ENCODE measurements at places on chromosomes 12 and 14.

DNA sequence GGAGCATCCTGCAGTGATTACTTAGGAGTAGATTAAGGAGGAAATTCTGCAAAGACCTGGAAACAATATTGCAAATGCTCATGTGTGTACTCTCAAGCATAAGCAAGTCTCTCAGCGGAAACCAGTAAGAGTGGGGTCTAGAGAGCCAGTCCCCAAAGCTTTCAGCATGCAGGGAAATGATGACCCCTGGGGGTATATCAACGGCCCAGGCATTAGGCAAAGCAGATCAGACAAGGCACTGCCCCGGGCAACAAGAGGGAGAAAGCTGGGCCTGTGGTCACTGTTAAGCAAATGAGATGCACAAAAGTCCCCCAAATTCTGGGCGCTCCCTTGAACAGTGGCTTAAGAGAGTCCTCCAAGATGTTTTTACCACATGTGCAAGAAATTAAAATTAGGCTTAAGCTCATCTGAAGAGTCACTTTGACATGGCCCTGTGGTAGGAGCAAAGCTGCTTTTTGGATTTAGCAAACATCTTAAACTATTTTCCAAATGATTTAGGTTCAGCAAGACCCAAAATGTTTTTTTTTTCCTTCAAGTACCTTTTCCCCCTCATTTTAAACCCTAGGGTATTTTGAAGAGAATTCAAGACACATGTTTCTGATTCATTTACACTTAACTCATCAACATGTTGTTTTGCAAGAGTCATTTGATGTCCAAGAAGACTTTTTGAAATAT lies 457.1 kb upstream of the TBX3 start:
- DNase-seq, result no peak

GRCh38 chr14:97180304-97181200 lies 383.4 kb downstream of the VRK1 start:
- DNase-seq, result no peak

- DNase-seq, result no peak
Measured at GRCh38 chr12:69546693-69547438, 38.4 kb upstream of the CCT2 start.

- DNase-seq, result no peak
Measured at GRCh38 chr14:72699852-72700257, 194.0 kb downstream of the DPF3 start.

DNA sequence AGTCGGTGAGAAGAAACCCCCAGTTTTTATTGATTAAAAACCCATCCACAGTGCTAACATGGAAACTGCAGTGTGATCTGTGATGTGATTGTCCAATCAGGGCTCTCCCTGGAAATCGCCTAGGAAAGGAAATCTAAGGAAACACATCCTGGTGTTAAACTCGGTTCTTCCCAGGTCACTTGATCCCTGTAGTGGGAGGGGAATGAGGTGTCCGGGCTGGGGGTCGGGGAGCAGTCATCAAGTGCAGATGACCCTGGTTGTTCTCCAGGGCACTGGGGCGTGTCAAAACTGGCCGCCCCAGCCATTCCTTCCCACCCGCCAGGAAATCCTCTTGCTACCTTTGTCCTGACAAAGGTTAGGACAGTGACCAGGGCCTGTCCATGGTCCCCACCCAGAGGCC lies 20.8 kb downstream of the RAB35 start:
- DNase-seq, result no peak

DNA sequence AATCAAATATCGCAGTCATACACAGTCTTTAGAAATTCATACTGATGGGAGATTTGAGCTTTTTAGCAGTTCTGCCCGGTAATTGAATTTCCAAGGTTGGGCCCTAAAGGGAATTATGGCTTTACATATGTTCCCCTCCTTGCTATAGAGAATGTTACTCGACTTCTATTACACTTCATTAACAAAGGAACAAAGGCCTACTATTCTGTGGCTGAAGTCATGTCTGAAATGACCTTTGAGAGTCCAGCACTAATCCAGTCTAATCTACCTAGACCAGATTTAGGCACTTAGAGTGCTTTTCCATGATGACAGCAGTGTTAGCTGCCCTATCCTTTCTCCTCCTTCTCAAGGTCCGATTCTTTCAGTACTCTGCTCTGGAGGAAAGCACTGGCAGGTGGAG lies 305.3 kb downstream of the MED13L start:
- no peak for DNase-seq

DNA sequence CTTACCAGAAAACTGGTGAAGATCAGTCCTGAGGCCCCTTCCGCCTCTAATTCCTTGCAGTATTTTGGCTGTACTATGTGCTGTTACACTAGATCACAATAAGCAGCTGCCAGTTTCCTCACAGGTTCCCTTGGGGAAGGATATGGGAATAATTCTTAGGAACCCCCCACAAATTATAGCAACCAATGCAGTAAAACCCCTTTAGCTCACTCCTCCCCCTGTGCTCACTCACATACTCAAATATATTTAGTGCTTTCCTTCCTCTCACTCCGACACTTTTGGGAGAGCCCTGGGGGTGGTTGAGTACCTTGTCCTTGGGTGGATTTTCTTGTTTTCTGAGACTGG lies 162.7 kb downstream of the ETV6 start:
- no peak for DNase-seq

DNA sequence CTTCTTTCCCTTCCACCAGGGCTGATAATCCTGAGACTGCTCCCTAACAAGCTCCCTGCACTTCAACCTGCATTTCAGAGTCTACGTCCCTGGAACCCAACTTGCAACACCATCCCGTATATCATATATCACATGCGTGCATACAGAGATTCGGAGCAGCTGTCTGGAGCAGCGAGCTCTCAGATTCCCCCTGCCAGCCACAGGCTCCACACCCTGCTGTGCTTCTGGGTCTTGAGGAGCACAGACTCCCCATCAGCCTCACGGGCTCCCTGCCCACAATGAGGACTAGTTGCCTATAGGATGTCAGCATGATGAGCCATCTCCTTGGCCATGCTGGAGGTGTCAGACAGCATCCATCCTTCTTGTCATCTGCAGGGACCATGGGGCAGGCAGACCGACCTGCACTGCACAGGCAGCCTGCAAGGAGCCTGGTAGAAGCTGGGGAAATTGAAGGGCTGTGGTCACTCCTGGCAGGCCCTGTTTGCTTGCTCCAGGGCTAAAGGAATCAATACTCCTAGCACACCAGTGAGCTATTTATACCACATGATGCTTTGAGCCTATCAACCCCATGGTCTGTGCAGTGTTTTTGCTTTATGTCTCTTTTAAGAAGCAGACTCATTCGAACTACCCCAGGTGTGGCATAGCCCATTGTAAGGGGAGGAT lies 19.6 kb upstream of the HDAC7 start:
- no peak for DNase-seq

GRCh38 chr12:85394065-85394464 lies 114.0 kb downstream of the ALX1 start:
- no peak for DNase-seq

DNA sequence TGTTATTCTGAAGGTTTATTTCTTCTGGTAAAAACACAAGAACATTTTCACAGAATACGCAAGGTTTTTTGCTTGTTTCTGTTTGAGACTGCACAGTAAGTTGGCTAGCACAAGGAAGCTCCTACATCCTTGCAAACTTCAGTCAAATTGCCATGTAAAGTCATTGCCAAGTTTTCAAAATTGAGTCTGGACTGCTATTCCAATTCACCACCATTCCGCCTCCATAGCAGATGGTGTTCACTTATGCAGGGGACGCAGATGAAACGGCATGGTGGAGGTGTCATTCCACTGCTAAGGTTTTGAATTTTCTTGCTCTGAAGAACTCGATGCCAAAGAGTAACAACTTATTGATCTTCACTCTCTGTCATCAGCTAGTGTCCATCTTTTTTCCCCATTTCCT lies 303.9 kb upstream of the SYT1 start:
- DNase-seq, result no peak

GRCh38 chr14:104245075-104245474 lies 106.7 kb downstream of the KIF26A start:
- DNase-seq, result no peak

DNA sequence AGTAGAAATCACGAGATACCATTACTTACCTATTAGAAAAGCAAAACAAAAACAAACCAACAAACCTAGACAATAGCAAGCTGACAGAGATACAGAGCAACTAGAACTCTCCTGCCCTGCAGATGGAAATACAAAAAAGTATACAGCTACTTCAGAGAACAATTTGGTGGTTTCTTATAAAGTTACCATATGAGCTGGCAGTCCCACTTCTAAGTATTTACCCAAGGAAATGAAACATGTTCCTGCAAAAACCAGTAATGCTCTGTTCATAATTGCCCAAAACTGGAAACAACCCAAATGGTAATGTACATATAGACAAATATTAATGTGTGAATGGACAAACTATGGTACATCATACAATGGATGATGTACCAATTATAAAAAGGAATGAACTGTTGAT lies 31.7 kb downstream of the FUT8 start:
- DNase-seq, result no peak

- no peak for DNase-seq
Measured at GRCh38 chr14:49306152-49306751, 279.9 kb downstream of the RPS29 start.

- DNase-seq, result no peak
Measured at GRCh38 chr12:130421896-130422295, 84.2 kb downstream of the PIWIL1 start.

DNA sequence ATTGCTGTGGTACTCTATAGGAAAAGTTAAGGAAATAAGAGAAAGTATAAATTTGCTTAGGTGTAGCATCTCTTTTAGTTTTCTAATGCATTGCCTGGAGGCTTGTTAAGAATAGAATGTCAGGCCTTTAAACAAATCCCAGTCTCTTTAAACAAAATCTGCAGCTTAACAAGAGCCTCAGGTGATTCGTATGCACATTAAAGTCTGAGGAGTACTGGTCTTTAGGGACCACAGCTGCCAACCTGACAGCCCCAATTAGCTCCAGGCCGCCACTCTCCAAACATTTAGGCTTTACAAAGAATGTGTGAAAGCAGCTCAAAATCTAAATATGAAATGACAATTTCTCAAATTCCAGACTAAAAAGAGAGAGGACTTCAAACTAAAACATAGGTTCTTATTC lies 35.7 kb downstream of the PAWR start:
- no peak for DNase-seq

DNA sequence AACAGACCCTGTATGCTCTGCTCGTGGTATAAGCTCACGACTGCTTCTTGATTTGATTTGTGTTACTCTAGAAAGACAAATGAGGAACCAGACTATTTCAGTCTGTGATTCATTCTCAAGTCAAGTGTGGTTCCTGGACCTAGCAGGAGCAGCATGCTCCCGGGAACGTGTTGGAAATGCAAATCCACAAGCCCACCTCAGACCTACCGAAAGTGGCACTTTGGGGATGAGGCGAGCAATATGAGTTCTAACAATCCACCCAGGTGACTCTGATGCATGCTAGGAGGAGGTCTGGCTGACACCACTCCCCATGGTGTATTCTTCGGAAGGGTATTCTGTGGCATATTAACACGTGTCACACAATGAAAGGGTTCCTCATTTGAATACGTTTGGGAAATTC lies 59.5 kb upstream of the TMX1 start:
- DNase-seq, result no peak

DNA sequence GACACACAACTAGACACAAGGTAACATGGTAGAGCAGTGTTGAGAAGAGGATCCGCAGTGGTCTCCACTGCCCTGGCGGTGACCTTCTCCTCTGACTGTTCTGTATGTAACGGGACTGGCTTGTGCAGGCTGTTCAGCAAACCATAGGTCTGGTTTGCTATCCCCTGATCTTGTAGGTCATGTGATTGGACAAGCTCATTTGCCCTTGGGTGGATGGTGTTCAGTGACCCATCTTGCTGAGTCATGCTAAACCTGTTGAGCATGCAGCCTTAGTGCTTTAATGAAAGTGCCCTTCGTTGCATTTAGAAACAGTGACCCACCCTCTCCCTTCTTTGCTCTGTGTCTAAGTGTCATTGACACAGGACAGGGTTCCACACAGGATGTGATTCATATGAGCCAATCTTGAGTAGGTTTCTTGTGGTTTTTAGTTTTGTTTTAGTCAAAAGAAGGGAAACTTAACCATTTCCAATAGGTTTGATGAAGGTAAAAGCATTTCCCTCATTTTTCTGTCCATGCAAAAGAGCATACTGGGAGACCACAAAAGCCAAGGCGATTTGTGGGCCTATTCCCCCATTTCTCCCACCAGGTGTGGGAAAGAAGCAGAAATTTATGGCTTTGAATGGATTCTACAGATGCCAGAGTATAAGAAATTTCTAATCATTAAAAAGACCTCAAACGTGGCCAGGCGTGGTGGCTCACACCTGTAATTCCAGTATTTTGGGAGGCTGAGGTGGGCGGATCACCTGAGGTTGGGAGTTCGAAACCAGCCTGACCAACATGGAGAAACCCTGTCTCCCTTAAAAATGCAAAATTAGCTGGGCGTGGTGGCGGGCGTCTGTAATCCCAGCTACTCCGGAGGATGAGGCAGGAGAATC lies 32.6 kb upstream of the HIF1A start:
- no peak for DNase-seq

DNA sequence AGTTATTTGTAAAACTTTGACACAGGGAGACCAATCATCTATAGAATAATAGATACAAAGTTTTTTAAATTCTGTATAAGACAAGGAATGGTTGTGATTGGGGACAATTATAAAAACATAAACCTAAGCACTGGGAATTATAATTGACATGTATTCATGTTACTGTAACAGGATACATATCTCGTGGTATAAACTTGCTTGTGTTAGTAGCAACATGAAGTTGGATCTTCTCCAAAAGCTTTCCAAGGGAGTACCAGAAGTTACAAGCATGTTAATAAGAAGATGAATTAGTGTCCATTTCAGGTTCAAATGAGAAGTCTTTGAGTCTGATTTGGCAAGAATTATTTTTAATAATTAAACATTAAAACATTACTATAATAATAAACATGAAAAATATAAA lies 42.2 kb downstream of the CDKL1 start:
- no peak for DNase-seq

GRCh38 chr14:59091976-59092375 lies 96.5 kb upstream of the DAAM1 start:
- no peak for DNase-seq

DNA sequence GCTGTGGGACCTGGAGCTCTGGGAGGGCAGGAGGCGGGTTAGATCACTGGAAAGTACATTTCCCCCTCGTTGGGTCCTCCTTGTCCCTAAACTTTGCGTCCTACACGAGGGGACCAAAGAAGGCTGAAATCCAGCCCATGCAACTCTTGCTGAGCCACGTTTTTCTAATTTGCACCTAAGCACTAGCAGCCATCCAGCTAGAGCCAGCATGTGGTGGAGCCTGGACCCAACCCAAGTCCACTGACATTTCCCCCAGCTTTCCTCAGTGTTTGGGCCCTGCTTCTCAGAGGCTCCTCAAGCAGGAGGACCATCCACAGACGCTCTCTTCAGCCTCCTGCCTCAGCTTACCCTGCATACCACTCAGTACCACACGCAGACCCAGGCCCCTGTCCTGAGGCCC lies 49.7 kb downstream of the TSPAN11 start:
- no peak for DNase-seq

GRCh38 chr12:122749569-122750332 lies 2.9 kb upstream of the DENR start:
- DNase-seq, result no peak

- DNase-seq, result no peak
Measured at GRCh38 chr14:99733540-99734405, 49.7 kb downstream of the CYP46A1 start.

GRCh38 chr14:31241450-31242114 lies 34.0 kb upstream of the HECTD1 start:
- no peak for DNase-seq

GRCh38 chr14:92670643-92671366 lies 77.6 kb downstream of the LGMN start:
- DNase-seq, result no peak

- no peak for DNase-seq
Measured at GRCh38 chr14:60249321-60250256, 568 bp downstream of the PPM1A start.

All from NCI-H187 treated with DMSO at 0.1 percent for 48 hours (cell line).